Activated T-helper 1 cell treated with Interleukin-2 at 50 U/mL for 16 hours (primary cell): ENCODE measurements at places on chromosomes 1 and 21.

DNA sequence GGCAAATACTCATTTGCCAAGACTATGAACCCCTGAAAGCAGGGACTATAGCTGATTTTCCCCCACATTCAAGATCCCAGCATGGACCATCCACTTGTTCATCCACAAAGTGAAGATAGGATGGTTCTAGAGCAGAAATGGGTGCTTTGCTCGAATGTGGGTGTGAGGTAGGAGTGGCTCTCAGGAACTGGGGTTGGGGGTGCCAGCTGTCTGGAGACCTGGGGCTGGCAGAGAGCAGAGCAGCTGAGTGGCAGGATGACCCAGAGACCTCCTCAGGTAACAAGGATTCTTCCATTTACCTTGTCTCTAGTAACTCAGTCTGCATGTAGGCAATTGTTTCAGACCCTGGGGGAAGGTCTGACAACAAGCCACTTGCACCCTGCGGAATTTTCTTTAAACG, 6.0 kb downstream of the S100A9 start:
- no peak for DNase-seq

DNA sequence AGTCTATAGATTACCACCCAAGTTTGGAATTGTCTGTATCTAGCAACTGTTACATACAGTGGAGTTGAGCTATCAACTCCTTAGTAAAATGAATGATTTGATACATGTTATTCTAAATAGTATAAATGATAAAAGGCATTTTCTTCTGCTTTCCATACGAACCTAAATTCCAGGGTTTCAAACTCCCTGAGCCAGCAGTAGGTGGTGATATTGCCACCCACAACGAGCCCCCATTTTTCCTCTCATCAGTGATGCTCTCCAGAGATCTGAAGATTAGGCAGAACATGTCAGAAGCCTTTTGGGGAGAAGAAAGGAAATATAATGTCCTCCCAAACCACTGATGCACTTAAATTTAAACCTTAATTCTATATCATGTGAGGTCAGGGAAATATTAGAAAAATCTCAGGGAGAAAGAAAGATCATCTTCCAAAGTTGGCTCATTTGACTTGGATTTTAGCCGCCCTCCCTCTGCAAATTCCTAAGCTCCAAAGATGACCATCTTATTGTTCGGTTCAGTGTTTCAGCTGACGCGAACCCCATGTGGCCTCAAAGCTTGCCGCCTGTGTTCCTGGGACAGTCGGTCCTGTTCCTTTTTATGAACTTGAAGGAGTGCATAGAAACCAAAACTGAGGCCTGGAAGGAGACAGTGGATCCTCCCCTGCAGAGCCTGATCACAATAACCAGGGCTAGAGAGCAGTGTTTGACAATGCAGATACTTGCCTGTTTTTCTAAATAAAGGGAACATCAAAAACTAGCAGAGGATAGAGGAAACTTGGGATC, 2.3 kb downstream of the EVA1C start:
- DNase-seq = no peak

DNA sequence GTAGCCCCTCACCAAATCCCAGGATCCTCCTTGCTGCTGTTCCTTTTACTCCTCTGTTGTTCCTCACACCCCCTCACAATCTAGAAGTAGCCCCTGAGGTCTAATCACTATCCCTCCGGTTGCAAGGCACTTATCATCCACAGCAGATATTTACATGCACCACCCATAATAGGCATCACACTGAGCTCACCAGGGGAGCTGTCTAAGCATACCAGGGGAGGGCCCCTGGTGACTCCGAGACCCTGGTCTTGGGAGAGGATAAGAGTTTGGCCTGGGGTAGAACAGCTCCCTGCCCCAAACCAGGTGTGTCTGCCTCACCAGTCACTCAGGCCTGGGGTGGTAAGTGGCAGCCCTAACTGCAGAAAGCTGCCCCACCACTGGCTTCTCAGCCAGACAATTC, 37.3 kb upstream of the ZC3H12A start:
- no peak for DNase-seq

DNA sequence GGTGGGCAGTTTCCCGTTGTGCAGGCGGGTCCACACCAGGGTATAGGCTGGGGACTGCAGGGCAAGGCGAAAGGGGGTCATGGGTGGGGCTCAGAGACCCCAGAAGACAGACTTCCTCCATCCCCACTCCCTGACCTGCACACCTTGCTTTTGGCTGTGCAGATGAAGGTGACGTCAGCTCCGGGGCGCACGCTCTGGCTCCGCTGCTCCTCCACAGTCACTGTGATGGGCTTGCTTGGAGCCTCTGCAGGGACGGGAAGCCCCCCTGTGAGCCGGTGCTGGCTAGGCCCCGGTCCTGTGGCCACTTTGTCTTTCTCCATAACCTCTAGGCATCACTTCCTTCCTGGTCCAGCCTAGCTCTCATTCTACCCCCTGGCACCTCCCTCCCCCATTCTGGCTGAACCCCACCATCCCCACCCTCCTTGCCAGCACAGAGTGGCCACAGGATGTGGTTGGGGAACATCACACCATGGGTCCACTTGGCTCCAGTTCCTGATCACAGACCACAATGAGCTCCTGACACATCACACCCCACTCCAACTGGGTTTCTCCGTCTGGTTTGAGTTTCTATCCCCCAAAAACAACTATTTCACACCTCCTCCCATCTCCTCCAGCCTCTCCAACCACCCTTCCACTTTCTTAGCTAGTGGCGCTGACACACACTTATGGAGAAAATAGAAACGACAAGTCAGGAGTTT, 45.2 kb downstream of the LDLRAD2 start:
- DNase-seq = no peak

GRCh38 chr1:55310505-55310971, 95.4 kb upstream of the USP24 start:
- DNase-seq = no peak

DNA sequence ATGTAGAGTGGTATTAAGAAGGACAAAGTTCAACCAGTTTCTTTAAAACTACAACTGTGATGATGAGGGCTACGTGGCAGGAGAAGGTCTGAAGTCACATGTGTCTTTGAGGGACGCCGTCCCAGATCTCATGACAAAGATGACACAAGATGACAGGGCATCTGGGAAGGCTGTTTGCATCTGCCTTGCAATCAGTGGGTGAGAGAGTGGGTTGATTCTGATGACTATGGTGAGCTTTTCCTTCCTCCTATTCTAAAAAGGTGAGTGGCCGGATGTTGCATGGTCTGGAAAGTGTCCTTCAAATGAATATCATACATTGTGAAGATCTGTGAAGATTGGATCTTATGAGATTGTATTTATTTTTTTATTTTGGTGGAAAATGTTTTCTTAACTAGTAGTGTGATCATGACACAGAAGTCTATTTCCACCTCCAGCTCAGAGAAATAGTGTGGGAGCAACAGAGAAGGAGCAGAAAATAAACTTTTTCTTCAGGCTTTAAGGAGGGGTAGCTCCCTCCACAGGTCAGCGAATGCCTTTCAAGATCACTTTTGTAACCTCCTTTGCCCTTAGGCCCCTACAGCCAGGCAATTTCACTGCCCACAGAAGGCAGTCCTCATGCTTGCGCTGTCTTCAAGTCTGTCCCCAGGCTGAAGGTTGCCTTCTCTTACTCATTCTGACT, 76.0 kb upstream of the ATF3 start:
- DNase-seq = no peak

- no peak for DNase-seq
Measured at GRCh38 chr1:117857418-117857817, 72.0 kb downstream of the GDAP2 start.

DNA sequence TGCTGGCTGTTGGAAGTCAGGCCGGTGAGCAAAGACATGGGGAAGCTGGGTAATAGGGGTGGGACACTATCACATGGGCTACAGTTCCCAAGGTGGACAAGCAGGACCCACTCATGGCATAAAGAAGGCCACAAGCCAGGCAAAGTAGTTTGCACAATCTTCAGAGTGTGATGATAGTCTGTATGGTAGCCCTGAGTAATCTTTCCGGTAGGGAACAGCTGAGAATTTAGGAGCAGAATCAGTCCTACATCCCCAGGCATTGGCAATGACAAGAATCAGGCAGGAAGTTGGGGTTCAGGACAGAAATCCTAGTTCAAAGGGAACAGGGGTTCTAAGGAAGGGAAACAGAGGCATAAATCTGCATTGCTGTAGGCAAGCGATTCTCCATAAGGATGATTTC, 23.9 kb upstream of the SPATA6 start:
- DNase-seq = no peak

DNA sequence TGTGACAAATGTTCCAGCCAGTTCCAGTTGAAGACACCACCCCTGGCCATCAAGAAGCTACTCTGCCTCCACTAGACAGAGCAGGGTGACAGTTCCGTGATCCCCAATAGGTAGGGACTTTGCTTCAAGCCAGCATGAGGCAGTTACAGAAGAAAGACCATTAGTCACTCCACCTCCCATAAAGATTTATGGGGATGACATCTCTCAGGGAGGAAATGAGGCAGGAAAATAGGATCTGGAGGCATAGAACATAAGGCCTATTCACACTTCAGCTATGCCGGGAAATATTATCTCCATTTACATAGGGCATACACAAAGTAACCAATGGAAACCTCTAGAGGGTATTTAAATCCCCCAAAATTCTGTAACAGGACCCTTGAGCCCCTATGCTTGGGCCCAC, 3.5 kb upstream of the GBP7 start:
- no peak for DNase-seq

DNA sequence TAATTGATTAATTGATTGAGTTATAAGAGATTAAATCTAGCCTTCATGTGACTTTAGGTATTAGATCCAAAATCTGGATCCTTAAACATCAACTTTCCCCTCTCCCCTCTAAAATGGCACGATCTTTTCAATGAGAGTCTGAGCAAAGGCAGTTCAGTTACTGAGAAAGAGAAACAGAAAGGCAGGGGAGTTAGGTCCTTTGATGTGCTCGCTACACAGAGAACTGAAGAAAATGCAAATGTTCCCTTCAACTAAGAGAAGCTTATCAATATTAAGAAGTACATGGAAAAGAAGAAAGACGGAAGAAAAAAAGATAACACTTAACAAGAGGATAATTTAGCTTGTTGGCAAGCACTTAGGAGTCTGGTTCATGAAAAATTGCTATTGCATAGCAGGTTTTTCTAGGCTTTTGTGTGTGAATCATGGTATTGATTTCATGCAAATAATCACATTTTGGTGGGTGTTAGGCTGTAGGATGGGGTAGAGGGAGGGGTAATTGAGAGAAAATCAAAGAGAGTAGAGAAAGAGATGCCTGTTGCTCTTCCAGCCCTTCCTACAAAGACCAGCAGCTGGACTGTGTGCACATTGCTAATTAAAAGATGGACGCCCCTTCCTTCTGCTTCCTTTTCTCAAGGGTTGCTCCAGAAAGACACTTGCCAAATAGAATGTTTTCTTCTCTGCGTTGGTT, 307.6 kb upstream of the PLXNA2 start:
- no peak for DNase-seq

DNA sequence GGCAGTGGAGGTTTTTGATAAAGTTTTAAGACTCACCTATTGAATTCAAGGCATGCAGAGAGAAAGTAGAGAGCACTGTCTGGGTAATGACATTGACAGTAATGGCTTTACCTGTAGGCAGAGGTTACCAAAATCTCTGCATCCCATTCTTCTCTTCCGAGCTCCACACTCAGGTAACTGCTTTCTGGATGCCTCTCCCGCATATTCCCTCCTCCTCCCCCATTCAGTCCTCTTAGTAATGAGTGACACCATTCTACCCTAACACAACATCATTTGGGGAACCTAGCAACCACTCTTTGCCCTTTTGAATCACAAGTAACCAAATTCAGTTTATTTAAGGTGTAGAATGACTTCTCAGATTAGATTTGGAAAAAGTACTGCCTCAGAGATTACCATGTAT, 56.5 kb downstream of the DYRK1A start:
- DNase-seq = no peak

- DNase-seq = no peak
Measured at GRCh38 chr1:66231681-66232463, 302.1 kb upstream of the SGIP1 start.
